ENCODE measurements at places on chromosomes 3 and 15. TPM values are rescaled to one million over a fixed set of nuclear protein-coding genes. Genes with fewer than 3 reads are reported as not detected.

WDR49 gene
- 0.42 TPM for total RNA-seq

PLSCR5 gene
- total RNA-seq: not detected

FBXO40 gene
- total RNA-seq: 0.08 TPM

SEMA6D gene
- total RNA-seq: 1.8 TPM

LOXL1 gene
- total RNA-seq: 2.0 TPM

PSMD2 gene
- 213 TPM for total RNA-seq

EPHA6 gene
- 0.05 TPM for total RNA-seq

GPR156 gene
- 0.17 TPM for total RNA-seq

GHSR gene
- total RNA-seq: not detected

EXD1 gene
- total RNA-seq: not detected

ASB14 gene
- total RNA-seq: not detected

GALK2 gene
- 18.1 TPM for total RNA-seq

SERPINI2 gene
- total RNA-seq: not detected

ATP13A5 gene
- not detected for total RNA-seq

FANCD2OS gene
- total RNA-seq: not detected

FGF7 gene
- 0.33 TPM for total RNA-seq

Data from liver (tissue), 10 donors.